ENCODE measurements at places on chromosomes 4 and X.

DNA sequence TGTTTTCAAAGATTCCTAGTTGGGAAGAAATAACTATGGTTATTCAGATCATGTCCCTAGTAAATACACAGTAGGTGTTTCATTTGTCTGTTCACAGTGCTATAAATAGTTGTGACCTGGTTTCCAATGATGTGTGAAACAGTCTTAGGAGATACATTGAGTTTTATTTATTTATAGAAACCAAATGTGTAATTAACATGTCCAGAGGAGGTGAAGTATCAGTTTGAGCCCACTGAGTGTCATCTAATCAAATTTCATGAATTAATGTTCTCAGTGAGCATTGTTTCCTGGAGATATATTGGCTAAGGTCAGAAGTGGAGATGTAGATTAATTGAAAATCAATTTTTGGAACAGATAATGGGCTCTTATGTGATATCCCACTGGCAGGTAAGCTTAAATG is 996.3 kb downstream of the FSTL5 start:
- no peak for DNase-seq

GRCh38 chr4:71133491-71133890 is 140.0 kb downstream of the DCK start:
- no peak for DNase-seq

DNA sequence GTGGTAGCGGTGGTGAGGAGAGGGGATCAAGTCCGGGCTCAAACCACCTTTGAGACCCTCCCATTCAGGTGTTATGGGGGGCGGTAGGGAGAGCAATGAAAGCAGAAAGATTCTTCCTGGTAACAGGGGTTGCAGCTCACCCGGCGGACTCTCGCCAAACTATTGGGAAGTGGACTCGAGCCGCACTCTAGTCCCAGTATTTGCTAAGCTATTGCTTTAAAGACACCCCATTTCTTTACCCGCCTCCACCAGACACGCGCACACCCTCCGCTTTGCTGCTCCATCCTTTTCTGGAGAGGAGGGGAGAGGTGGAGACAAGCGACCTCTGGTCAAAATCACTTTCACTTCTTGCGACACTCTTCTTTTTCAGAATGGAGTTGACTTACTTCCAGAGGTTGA is 625 bp upstream of the GABRA4 start:
- no peak for DNase-seq

DNA sequence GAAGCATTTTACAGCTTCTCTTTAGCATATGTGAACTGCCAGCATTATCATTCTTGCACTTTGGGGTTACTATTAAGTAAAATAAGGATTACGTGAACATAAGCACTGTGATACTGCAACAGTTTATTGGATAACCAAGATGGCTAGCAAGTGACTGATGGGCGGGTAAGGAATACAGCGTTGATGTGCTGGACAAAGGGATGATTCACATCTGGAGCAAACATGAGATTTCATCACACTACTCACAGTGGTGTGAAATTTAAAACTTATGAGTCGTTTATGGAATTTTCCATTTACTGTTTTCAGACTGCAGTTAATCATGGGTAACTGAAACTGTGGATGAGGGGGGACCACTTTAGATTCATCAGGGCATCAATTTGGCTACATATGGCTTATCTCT is 16.0 kb downstream of the NBDY start:
- no peak for DNase-seq

- DNase-seq, result no peak
Measured at GRCh38 chrX:95071621-95072020, 1397.6 kb downstream of the FAM133A start.

DNA sequence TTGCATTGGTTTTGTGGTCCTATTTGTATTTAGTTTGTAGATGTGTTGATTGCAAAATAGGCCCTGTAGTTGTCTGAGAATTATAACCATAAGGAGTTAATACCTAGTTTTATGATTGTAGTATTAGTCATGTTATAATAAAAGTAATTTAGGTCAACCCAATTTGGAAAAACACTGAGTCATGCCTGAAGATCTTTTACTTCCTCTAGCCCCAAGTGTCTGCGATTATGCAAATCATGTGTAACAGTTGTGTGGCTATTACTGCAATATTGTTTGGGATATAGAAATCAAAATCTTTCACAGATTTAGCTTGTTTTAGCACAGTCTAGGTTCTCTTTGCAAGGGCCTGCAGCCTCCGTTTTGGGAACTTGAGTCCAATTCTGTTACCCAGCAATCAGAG is 12.6 kb downstream of the SRD5A3 start:
- no peak for DNase-seq

Measured in CD8-positive, alpha-beta T cell (primary cell).